ENCODE measurements at places on chromosomes 13 and 19.

DNA sequence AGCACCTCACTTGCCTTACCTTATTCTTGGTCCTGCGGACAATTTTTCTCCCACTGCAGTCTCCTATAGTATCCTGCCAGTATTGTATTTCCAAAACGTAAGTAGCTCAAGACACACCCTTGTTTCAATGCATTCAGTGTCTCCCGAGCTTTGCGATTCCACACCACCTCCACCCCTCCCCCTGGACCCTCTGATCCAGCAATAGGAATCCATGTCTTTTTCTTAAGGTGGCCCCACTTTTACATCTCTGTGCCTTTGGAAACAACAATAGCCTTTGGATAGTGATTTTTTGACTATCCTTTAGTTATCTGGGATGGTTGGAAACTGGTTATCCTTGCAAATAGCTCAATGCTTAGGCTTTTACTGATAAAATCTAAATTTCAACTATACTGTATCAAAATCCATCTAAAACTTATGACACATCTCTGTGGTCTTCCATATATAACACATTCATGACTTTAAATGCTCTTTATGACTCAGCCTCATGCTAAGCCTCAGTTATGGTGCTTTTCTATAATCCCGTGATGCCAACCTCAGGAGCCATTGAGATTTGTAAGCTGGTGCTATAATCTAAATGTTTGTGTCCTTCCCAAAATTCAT lies 27.1 kb downstream of the FAM216B start:
- DNase-seq, result no peak

DNA sequence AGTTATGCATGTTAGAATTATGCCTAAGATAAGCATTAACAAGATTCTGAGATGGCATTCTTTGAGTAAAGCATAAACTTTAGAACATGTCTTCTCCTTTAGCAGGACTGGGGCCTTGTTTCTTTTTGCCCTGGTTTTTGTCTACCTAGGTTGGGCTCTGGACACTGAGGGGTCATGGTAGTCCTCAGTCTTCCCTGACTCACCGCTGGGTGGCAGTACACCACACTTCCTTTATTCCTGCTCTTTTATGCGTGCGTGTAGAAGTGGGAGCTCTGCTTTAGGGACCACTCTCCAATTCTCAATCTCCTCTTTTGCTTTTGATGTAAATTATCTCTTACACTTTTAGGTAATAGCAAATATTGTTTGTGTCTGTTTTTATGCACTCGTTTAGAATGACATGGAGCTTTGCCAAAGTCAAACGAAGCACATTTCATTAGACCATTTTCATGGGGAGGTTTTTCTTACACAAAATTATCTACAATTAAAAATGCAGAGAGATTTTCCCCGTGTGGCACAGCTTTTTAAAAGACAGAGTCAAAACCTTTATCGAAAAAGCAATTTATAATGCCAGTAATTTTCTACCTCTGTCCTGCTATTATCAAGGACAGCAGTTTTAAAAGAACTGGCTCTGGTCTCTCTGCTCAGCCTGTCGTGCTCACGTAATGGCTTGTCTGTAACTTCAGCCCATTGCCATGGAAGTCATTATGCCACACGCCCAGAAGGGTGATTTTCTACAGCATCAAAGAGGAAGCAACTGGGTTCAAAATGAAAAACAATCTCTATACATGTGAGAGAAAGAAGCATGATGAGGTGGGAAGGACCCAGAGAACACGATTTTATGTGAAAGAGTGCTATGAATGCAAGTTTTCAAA lies 413.9 kb downstream of the COG6 start:
- peak; percentile 45 for DNase-seq

DNA sequence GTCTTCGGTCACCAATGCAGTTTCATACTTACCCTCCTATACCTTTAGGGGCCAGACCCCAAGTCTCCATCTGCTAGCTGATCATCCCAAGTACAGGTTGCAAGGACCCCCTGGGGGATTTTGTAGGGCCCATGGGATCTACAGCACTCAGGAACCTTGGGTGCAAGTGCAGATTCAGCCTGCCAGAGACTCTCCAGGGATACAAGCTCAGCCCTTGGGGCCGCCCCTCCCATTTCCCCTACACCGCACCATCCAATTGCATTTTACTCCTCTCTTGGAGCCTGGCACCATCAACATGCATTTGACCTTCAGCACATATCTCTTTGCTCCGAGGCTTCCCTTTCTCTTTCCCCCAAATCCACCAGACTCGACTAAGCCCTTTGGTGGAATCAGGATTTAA lies 154.7 kb upstream of the ZNF536 start:
- DNase-seq, result no peak

- no peak for DNase-seq
Observed at GRCh38 chr19:15300533-15301197, 31.7 kb downstream of the BRD4 start.

DNA sequence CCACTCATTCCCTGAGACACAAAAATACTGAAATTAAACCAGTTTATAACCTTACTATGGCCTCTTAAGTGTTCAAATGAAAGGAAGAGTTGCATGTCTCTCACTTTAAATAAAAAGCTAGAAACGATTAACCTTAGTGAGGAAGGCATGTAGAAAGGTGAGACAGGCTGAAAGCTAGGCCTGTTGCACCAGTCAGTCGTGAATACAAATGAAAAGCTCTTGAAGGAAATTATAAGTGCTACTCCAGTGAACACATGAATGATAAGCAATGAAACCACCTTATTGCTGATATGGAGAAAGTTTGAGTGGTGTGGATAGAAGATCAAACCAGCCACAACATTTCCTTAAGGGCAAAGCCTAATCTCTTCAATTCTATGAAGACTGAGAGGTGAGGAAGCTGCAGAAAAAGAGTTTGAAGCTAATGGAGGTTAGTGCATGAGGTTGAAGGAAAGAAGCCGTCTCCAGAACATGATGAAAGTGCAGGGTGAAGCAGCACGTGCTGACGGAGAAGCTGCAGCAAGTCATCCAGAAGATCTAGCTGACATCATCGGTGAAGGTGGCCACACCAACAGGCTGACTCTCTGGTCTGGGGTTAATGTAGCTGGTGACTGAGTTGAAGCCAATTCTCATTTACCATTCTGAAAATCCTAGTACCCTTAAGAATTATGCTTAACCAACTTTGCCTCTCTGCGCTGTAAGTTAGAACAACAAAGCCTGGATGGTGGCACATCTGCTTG lies 94.5 kb upstream of the TEX29 start:
- no peak for DNase-seq

GRCh38 chr13:32153056-32153455 lies 121.5 kb downstream of the FRY start:
- no peak for DNase-seq

GRCh38 chr19:14371301-14371821 lies 9.9 kb upstream of the ADGRE5 start:
- DNase-seq, result no peak

DNA sequence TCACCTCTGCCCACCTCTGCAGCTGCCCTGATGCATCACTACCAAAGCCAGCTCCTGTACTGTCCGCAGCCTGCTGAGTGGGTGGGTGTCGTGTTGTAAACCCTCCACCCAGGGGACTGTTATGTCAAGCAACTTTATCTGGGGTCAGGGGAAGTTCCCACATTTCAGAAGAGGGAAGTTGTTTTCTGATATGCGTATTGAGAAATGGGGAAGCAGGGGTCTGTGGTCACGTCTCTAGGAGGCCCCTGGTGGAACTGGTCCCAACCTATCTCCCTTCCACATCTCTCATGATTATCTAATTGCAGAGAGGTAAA lies 31.2 kb downstream of the CLEC17A start:
- no peak for DNase-seq

DNA sequence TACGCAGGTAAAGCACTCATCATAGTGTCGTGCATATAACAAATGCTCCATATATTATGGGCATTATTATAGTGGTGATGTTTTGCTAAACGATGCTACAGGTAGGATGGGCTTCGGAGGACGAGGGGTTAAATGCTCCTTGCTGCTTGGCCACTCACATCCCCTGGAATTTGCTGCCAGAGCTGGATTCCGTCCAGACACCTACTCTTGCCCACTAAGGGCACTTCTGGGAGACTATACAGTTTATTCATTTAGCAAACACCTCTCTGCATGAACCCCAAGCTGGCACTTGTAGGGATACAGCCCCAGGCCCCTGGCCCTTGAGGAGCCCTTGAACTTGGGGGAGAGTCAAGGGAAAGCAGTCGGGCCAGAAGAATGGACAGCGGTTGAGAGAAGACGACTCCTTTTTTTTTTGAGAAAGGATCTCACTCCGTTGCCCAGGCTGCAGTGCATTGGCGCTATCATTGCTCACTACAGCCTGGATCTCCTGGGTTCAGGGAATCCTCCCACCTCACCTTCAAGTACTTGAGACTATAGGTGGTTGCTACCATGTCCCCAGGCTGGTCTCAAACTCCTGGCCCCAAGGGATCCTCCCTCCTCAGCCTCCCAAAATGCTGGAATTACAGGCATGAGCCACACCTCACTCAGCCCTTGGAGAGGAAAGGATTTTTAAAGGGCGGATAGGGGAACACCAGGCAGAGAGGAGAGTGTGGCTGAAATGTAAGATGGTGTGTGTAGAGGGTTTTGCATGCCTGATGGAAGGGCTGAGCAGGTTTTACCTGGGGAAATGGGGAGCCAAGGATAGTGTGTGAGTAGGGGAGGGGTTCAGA lies 1.1 kb upstream of the MRPL34 start:
- no peak for DNase-seq

- no peak for DNase-seq
Observed at GRCh38 chr13:22118158-22118557, 447.3 kb downstream of the FGF9 start.

DNA sequence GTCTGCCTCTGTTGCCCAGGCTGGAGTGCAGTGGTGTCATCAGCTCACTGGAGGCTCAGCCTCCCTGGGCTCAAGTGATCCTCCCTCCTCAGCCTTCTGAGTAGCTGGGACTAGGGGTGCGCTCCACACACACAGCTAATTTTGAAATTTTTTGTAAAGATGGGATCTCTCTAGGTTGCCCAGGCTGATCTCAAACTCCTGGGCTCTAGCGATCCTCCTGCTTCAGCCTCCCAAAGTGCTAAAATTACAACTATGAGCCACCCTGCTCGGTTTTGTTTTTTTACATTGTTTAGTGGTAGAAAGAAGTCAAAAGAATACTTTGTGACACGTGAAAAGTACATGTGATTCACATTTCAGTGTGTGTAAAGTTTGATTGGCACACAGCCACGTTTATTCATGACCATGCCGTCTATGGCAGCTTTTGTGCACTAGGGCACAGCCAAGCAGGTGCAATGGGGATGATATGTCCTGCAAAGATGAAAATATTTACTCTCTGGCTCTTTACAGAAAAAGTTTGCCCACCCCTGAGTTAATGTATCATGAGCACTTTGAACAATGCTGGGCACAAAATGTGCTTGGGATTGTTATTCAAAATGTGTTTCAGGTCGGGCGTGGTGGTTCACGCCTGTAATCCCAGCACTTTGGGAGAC lies 16.2 kb upstream of the NFIC start:
- DNase-seq, result no peak

DNA sequence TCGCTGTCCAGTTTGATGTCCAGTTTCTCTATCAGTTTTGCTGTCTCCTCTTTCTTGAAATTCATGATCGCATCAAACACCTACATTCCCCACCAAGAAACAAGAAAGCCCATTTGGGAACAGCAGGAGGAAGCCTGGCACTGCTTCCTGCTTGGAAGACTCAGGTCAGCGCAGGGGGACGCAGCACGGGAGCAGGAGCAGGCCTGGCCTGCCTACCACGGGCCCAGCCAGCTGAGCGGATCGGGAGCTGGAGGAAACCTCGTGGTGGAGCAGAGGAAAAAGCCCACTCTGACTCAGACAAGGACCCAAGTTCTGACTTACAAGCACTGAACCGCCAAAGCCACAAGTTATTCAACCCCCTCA lies 3.9 kb downstream of the EEF2 start:
- no peak for DNase-seq

DNA sequence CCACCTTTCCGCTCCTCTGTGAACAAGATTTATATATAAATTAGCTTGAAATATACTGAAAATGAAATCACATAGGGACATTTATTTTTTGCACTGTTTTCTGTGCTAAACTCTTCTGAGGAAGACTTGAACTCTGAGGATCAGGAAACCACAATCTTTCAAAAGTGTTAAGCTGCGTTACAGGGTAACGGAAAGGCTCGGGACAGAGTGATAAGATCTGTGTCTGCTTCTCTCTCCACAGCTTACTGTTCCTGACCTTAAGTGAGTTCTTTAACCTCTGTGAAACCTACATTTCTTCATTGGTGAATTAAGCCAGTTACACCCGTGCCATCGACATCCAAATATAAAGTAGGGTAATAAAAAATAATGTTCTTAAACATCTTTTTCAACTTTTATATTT lies 38.9 kb downstream of the DACH1 start:
- no peak for DNase-seq

DNA sequence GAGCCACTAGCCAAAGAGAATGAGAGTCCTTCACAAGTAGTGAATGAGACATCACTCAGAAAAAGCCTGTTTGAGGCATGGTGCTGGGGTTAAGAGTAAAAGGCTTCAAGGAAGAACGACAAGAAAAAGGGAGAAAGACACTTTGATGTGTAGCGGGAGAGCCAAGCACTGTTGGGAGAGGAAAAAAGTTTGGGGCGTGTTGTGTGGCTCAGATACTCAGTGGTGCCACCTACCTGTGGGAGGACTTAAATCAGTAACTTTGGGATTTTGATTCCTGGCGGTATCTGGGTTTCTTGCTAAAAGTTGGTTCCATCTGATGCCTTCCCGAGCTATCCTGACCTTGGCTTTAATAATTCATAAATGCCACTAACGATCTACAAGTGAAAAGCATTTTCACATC lies 12.3 kb downstream of the ELSPBP1 start:
- DNase-seq, result no peak

- no peak for DNase-seq
Observed at GRCh38 chr19:14715841-14716240, 26.0 kb downstream of the ZNF333 start.

- DNase-seq, result no peak
Observed at GRCh38 chr19:2180881-2181632, 17.3 kb downstream of the DOT1L start.

- DNase-seq, result peak; percentile 26
Observed at GRCh38 chr19:662207-662961, 630 bp downstream of the RNF126 start.

DNA sequence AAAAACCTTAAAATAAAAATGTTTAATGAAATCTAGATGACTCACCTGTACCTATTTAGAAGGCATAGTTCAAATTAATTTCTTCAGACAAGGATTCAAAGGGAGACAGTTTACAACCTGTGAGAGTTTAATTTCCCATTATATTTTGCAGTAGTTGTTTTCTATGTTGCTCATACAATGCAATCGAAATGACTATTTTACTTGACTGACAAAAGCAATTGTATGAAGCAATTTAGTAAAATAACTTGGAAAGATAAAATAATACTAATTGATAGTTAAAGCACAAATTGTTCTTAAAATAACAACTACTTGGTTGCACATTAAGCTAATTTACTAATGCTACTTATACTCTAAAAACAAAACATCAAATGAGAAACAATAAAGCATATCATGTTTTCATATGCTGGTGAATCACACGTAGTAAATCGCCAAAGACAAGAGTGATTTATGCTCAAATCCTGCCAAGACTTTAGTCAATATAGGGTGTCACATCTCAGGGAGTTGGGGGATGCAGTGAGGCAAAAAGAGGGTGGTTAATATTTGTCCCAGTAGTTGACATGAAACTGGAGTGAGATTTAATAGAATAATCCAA lies 6.4 kb downstream of the DACH1 start:
- no peak for DNase-seq

- DNase-seq, result no peak
Observed at GRCh38 chr13:40116008-40116407, 460.5 kb downstream of the COG6 start.
